ENCODE measurements at places on chromosomes 4 and X. TPM values are rescaled to one million over a fixed set of nuclear protein-coding genes. Genes with fewer than 3 reads are reported as not detected.

- DNase-seq = no peak
- H3K4me1 ChIP-seq = no peaks in the 10 kb centered on the region
- no peak overlapping the region for H3K4me3 ChIP-seq
Measured at GRCh38 chr4:106614441-106614840, 245.9 kb upstream of the GIMD1 start.

GRCh38 chr4:788636-789297, 37.2 kb downstream of the CPLX1 start:
- H3K27ac ChIP-seq = no peak overlapping the region
- no peaks in the 10 kb centered on the region for H3K36me3 ChIP-seq
- H3K4me3 ChIP-seq = no peak overlapping the region
- H3K27me3 ChIP-seq = no peaks in the 10 kb centered on the region
- H3K4me1 ChIP-seq = peaks cover 36% of the 10 kb centered on the region

GRCh38 chr4:130143656-130144055, 1047.7 kb downstream of the C4orf33 start:
- no peak overlapping the region for H3K27ac ChIP-seq
- H3K4me1 ChIP-seq = no peaks in the 10 kb centered on the region
- H3K36me3 ChIP-seq = no peaks in the 10 kb centered on the region
- no peaks in the 10 kb centered on the region for H3K27me3 ChIP-seq
- no peak for DNase-seq

DNA sequence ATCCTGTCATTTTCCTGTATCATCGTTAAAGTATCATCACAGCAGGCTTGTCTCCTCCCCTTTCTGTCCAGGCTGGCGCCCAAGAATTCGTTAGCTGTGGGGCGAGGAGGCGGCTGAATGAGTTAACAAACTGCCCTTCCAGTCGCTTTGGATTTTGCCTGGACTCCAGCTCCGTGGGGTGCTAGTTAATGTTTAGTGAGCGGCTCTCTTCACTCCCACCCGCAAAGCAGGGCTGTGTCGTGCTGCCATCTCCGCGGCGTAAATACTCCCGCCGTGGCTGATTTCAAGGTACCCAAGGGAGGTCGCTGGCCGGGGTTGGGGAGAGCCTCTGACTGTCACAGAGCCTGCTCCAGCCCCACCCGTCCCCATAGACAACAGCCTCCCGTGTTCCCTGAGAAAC, 44.9 kb upstream of the SPRY1 start:
- peaks cover 2% of the 10 kb centered on the region for H3K27me3 ChIP-seq
- no peak for DNase-seq
- no peak overlapping the region for H3K4me3 ChIP-seq
- no peaks in the 10 kb centered on the region for H3K4me1 ChIP-seq
- no peaks in the 10 kb centered on the region for H3K36me3 ChIP-seq
- H3K27ac ChIP-seq = no peak overlapping the region

GRCh38 chr4:77631276-77631675, 25.7 kb downstream of the CXCL13 start:
- no peaks in the 10 kb centered on the region for H3K27me3 ChIP-seq
- no peak overlapping the region for H3K4me3 ChIP-seq
- H3K4me1 ChIP-seq = no peaks in the 10 kb centered on the region
- H3K27ac ChIP-seq = no peak overlapping the region

- no peaks in the 10 kb centered on the region for H3K4me1 ChIP-seq
- H3K27me3 ChIP-seq = no peaks in the 10 kb centered on the region
- no peak overlapping the region for H3K27ac ChIP-seq
- no peak overlapping the region for H3K4me3 ChIP-seq
- no peak for DNase-seq
- H3K36me3 ChIP-seq = no peaks in the 10 kb centered on the region
Measured at GRCh38 chr4:66486068-66486467, 815.8 kb upstream of the EPHA5 start.

- H3K27ac ChIP-seq = no peak overlapping the region
- no peak overlapping the region for H3K4me3 ChIP-seq
- no peaks in the 10 kb centered on the region for H3K4me1 ChIP-seq
- H3K27me3 ChIP-seq = no peaks in the 10 kb centered on the region
- H3K36me3 ChIP-seq = no peaks in the 10 kb centered on the region
Measured at GRCh38 chr4:144579411-144580030, 66.4 kb upstream of the HHIP start.

- H3K27me3 ChIP-seq = no peaks in the 10 kb centered on the region
- H3K4me1 ChIP-seq = no peaks in the 10 kb centered on the region
- no peak overlapping the region for H3K27ac ChIP-seq
- DNase-seq = no peak
- no peaks in the 10 kb centered on the region for H3K36me3 ChIP-seq
- no peak overlapping the region for H3K4me3 ChIP-seq
Measured at GRCh38 chrX:16023790-16024734, 99.3 kb upstream of the GRPR start.

- peak; percentile 16 for DNase-seq
- no peak overlapping the region for H3K27ac ChIP-seq
- peaks cover 5% of the 10 kb centered on the region for H3K4me1 ChIP-seq
- no peaks in the 10 kb centered on the region for H3K27me3 ChIP-seq
Measured at GRCh38 chr4:149980941-149981340, 97.3 kb upstream of the DCLK2 start.

- no peak overlapping the region for H3K27ac ChIP-seq
- no peaks in the 10 kb centered on the region for H3K27me3 ChIP-seq
- no peak overlapping the region for H3K4me3 ChIP-seq
- DNase-seq = no peak
- no peaks in the 10 kb centered on the region for H3K4me1 ChIP-seq
Measured at GRCh38 chr4:85522277-85522676, 47.3 kb downstream of the ARHGAP24 start.

- no peak overlapping the region for H3K4me3 ChIP-seq
- no peaks in the 10 kb centered on the region for H3K36me3 ChIP-seq
- no peak for DNase-seq
- H3K27ac ChIP-seq = no peak overlapping the region
Measured at GRCh38 chr4:74649193-74649592, 145.1 kb downstream of the BTC start.

DNA sequence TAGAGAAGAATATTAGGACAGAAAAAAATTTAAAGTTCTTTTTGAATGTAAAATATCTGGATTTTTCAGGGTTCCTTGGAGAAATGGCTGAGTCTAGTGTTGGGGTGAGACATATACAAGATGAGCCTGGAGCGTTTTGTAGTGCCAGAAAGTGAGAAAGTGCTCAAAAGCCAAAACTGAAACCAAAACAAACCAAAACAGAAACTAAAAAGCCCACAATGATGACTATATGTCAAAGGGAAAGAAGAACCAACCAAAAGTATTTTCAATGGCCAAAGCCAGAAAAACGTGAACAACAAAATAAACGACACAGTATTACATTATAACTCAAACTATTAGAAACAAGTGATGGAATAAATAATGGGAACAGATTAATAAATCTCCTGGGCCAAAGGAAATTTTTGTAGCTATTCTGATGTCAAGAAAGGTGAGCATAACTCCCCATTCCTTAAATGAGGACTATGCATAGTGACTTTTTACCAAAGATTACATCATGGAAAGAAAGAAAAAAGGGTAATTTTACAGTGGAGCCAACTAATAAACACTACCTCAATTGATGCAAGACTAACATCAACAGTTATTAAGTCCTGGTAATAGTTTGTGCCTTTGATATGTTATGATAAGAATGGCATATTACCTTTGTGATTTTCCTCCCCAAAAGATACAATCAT, 1137.6 kb downstream of the C4orf33 start:
- H3K4me3 ChIP-seq = no peak overlapping the region
- no peaks in the 10 kb centered on the region for H3K36me3 ChIP-seq
- H3K4me1 ChIP-seq = no peaks in the 10 kb centered on the region
- no peaks in the 10 kb centered on the region for H3K27me3 ChIP-seq

DNA sequence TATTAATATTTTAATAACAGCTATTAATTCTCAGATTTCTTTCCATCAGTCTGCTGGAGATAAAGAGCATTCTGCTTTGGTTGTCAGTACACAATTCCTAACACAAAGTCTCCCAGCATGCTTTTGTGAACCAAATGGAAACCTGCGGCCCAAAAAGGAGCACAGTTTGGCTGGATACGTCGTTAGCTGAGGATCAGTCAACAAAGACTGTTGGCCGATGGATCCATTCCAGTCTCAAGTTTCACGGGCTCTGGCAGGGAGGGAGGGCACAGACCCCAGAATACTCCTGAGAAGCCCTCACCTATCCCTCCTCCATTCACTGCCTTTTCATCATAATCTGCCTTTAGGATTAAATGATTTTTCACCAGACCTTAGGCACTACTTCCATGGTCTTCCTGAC, 26.3 kb upstream of the PRSS48 start:
- no peak for DNase-seq
- no peak overlapping the region for H3K27ac ChIP-seq
- H3K36me3 ChIP-seq = no peaks in the 10 kb centered on the region
- H3K27me3 ChIP-seq = no peaks in the 10 kb centered on the region
- no peak overlapping the region for H3K4me3 ChIP-seq

GRCh38 chrX:69109036-69109663, 56.1 kb downstream of the PJA1 start:
- H3K27ac ChIP-seq = no peak overlapping the region
- no peaks in the 10 kb centered on the region for H3K4me1 ChIP-seq
- no peaks in the 10 kb centered on the region for H3K27me3 ChIP-seq

- peak overlapping the region; percentile 97 for H3K27ac ChIP-seq
- DNase-seq = peak; percentile 52
- no peaks in the 10 kb centered on the region for H3K36me3 ChIP-seq
- H3K27me3 ChIP-seq = no peaks in the 10 kb centered on the region
Measured at GRCh38 chr4:102503831-102504786, 3.0 kb downstream of the NFKB1 start.

GRCh38 chr4:39950861-39951481, 26.7 kb downstream of the PDS5A start:
- no peak for DNase-seq
- no peaks in the 10 kb centered on the region for H3K27me3 ChIP-seq
- H3K4me1 ChIP-seq = peaks cover 3% of the 10 kb centered on the region
- H3K4me3 ChIP-seq = no peak overlapping the region
- H3K27ac ChIP-seq = no peak overlapping the region

- DNase-seq = no peak
- peak overlapping the region; percentile 6 for H3K4me3 ChIP-seq
- H3K27ac ChIP-seq = peak overlapping the region; percentile 58
- peaks cover 10% of the 10 kb centered on the region for H3K36me3 ChIP-seq
- H3K27me3 ChIP-seq = no peaks in the 10 kb centered on the region
- peaks cover 22% of the 10 kb centered on the region for H3K4me1 ChIP-seq
Measured at GRCh38 chr4:108029731-108030130, 40.0 kb downstream of the HADH start.

GRCh38 chr4:176919631-176920030, 126.9 kb upstream of the VEGFC start:
- H3K36me3 ChIP-seq = no peaks in the 10 kb centered on the region
- H3K27me3 ChIP-seq = no peaks in the 10 kb centered on the region
- no peak for DNase-seq
- no peak overlapping the region for H3K27ac ChIP-seq

- H3K4me1 ChIP-seq = peaks cover 22% of the 10 kb centered on the region
- peak; percentile 20 for DNase-seq
- no peak overlapping the region for H3K4me3 ChIP-seq
- H3K27ac ChIP-seq = peak overlapping the region; percentile 5
Measured at GRCh38 chrX:53678667-53679066, 7.9 kb downstream of the HUWE1 start.

DNA sequence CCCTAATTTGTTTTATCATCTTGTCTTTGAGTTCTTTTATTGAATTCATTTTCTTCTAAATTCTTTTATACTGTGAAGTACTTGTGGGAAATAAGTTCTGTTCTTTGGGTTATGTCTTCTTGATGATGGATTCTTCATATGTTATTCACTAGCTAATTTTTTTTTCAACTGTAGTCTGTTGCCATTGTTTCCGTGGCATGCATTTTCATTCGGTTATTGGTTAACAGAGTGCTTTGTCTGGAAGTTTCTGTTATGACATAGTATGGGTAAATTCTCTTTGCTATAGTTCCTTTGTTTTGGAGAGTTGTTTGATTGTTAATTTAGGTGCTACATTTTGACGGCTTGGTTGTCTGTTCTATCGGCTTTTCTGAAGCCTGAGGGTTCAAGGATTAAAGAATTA, 184.9 kb upstream of the AADAT start:
- no peak overlapping the region for H3K27ac ChIP-seq
- no peak for DNase-seq
- no peaks in the 10 kb centered on the region for H3K27me3 ChIP-seq
- no peak overlapping the region for H3K4me3 ChIP-seq

- H3K36me3 ChIP-seq = peaks cover 3% of the 10 kb centered on the region
- H3K27ac ChIP-seq = no peak overlapping the region
- DNase-seq = no peak
- no peak overlapping the region for H3K4me3 ChIP-seq
- H3K27me3 ChIP-seq = no peaks in the 10 kb centered on the region
- H3K4me1 ChIP-seq = no peaks in the 10 kb centered on the region
Measured at GRCh38 chr4:6120361-6120760, 80.0 kb downstream of the JAKMIP1 start.

- H3K4me1 ChIP-seq = no peaks in the 10 kb centered on the region
- no peaks in the 10 kb centered on the region for H3K27me3 ChIP-seq
- no peak for DNase-seq
- H3K27ac ChIP-seq = no peak overlapping the region
Measured at GRCh38 chrX:41499195-41499594, 52.1 kb downstream of the NYX start.

The CNGA1 gene
- not detected for total RNA-seq

The USP17L5 gene
- total RNA-seq = not detected

The NDST3 gene
- total RNA-seq = not detected

The RNF212 gene
- 3.2 TPM for total RNA-seq

The CITED1 gene
- total RNA-seq = 1.4 TPM

The GLRB gene
- total RNA-seq = not detected

The ETDC gene
- not detected for total RNA-seq

The F8A1 gene
- total RNA-seq = 24.8 TPM

The ZNF185 gene
- total RNA-seq = 4.4 TPM

The PDLIM3 gene
- total RNA-seq = not detected

The S100P gene
- total RNA-seq = not detected

Data from CD4-positive, CD25-positive, alpha-beta regulatory T cell (primary cell).